ENCODE measurements at places on chromosomes 4 and X.

DNA sequence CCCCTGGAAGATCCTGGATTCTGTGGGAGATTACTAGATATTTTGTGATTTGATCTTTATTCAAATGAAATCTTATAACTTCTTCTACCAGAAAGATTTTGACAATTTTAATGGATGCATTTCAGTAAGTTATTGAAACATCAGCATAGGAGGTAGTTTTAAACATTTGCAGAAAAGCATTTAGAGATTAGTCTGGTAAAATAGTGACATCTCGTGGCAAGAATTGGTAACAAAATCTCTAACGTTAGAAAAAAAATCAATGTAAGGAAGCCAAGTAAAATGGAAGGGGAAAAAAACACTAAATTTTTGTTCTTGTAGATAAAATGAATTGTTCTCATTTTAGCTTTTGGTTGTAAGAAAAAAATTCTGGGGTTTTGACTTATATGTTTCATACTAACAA, 73.3 kb downstream of the TASL start:
- no peak for DNase-seq

DNA sequence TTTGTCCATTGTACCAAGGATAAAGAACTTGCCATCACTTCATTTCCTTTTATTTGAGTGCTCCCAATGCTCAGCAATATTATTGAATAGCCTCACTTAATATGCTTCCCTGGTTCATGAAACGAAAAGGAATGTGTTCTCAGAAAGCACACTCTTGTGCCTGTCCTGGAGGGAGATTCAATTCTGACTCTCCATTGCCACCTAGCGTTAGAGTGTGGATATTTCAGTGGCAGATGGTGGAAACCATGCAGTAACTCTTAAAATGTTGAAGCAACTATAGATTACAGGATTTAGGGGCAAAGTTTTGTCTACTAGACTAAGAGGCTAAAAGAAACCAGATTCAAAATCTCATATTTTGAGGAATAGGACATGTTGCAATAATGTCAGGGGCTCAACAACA, 36.0 kb downstream of the GAB3 start:
- no peak for DNase-seq

- DNase-seq, result no peak
Observed at GRCh38 chr4:169985881-169986280, 40.3 kb downstream of the MFAP3L start.

- no peak for DNase-seq
Observed at GRCh38 chr4:190121759-190122158, 51.8 kb upstream of the DUX4 start.

- DNase-seq, result no peak
Observed at GRCh38 chrX:40772290-40772689, 36.9 kb upstream of the MED14 start.

- no peak for DNase-seq
Observed at GRCh38 chr4:173397604-173398003, 1.3 kb downstream of the SCRG1 start.

- DNase-seq, result no peak
Observed at GRCh38 chr4:1768367-1769034, 24.6 kb upstream of the FGFR3 start.

- no peak for DNase-seq
Observed at GRCh38 chr4:118400356-118400755, 47.6 kb upstream of the PRSS12 start.

DNA sequence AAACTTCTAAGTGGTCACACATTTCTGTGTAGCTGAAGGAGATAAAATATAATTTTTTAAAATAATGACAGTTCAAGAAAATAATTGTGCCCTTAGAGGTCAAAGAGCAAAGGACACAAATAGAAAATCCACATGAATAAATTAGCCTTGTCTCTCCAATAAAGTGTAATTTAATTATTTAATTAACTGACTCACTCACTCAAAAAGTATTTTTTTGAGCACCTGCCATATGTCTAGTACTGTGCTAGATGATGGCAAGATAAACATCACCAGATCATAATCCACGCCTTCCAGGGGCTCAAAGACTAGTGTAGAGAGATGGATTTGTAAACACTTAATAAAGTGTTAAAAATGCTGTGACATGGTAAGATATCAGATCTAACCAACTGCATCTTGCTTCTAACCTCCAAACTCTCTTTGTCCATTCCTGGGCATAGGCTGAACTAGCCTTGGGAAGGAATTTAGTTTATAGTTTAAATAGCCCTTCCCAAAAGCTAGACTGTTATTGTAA, 112.5 kb downstream of the SCLT1 start:
- no peak for DNase-seq

DNA sequence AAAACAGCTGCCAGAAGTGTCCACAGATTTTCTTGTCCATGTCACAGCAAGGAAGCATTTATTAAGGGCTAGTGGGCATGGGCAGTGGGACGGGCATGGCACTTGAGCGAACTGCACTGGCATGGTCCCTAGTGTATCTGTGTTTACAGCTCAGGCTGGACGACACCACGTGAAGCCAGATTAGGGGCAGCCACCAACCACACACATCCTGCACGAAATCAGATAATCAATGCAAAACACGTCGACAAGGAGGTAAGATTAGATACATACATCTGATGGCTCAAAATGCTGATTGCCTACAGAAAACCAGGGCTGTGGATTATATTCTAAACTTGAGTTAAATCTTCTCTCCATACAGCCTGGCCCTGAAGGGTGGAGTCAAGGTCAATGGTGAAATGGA, 103.8 kb upstream of the ATP6AP2 start:
- no peak for DNase-seq

Data from stimulated activated CD8-positive, alpha-beta memory T cell treated with anti-CD3 and anti-CD28 coated beads, Interleukin-4, amount 100 ng/mL, for 1 hour (primary cell).